ENCODE measurements at places on chromosomes 5 and 9.

GRCh38 chr9:18106006-18106560, 367.9 kb upstream of the ADAMTSL1 start:
- DNase-seq, result no peak

DNA sequence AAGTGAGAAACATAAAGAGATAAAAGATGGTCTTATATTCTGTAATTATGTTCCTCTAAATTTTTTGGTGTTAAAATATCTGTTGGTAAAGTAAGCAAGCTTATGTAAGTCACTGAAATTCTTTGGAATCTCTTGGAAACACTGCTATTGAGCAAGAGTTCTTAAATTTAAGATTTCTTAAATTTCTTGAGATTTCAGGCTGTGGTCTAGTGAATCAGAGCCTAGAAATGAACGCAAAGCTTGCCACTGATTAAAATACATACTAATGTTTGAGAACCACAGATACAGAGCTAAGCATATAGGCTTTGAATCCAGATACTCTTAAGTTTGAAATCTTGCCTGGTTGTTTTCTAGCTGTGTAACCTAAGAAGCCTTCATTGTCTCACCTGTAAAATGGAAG, 133.4 kb downstream of the TRPM3 start:
- DNase-seq, result no peak

- no peak for DNase-seq
Measured at GRCh38 chr5:163888366-163888765, 382.9 kb downstream of the MAT2B start.

GRCh38 chr5:157290981-157291711, 25.2 kb downstream of the CYFIP2 start:
- no peak for DNase-seq

DNA sequence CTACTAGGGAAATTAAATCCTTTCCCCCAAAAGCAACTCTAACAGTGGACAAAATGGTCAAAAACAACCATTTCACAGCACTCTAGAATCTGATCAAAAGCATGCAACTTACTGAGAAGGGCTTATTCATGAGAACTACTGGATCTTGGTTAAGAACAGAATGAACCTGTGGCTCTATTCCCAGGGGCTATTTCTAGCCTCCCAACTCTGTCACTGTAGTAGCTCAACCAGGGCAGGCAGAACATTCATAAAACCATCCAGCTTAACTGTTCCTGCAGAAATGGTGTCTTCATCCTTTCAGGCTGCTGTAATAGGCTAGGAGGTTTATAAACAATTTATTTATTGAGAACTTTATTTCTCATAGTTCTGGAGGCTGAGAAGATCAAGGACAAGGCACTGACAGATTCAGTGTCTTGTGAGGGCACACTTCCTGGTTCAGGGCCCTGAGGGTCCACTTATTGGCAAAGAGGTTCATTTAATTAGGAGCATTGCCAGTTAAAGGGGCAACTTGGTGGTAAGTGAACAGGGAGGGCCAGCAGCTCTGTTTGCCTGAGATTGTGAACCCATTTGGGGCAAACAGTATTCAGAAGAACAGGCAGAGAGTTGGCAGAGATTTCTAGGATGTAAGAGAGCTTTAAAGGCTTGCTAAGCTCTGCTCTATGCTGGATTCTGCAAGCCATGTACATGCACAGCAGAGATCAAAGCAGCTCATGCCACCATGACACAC, 238.5 kb upstream of the FBXL7 start:
- DNase-seq, result no peak

DNA sequence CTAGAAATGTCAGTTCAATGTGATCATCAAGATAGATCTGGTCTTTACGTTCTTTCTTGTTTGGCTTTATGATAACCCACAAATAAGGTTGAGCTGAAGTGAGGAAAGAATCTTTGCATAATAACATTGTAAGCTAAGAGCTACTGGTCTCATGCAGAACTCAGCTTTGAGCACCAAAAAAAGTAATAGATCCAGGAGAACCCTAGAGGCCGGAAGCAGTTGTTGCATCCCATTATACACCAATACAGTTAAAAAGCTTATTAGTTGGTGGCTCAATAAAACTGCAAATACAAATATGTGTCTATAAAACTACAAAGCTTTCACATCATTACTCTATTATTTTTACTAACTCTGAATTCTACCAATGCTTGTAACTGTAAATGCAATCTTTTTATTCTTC, 85.5 kb upstream of the NUDT12 start:
- no peak for DNase-seq

GRCh38 chr5:117089001-117089400, 514.4 kb upstream of the SEMA6A start:
- no peak for DNase-seq

DNA sequence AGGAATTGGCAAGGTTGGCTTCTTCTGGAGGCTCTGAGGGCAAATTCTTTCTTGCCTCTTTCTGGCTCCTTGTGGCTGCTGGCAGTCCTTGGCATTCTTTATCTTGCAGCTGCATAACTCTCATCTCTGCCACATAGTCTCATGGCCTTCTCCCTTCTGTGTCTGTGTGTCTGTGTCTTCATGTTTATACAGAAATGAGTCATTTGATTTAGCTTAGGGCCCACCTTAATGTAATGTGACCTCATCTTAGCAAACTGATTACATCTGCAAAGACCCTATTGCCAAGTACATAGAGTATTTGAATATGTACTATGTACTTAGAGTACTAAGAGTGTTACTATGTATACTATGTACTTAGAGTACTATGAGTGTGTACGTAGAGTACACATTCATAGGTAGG, 122.5 kb downstream of the RFK start:
- DNase-seq, result no peak

GRCh38 chr5:73153513-73153912, 19.5 kb upstream of the TMEM174 start:
- DNase-seq, result no peak

- no peak for DNase-seq
Measured at GRCh38 chr5:181191526-181192336, 13.3 kb downstream of the TRIM7 start.

DNA sequence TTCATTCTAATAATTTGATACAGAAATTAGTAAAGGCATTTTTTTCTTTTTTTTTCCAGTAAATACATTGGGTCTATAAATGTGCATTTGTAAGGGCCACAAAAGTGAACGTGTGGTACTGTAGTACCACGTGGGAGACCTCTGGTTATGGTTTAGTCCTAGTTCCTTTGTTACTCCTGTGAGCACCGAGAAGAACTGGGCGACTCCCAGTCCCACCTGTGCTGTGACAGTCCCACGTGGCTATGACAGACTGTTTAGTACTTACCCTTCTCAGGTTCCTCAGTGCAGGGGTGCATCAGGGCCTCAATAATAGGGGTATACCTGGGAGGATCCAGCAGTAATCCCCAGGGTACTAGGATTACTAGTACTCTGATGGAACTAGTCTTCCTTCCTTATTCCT, 49.3 kb downstream of the LRRC70 start:
- no peak for DNase-seq

- DNase-seq, result no peak
Measured at GRCh38 chr9:87138128-87139040, 191.1 kb upstream of the GAS1 start.

DNA sequence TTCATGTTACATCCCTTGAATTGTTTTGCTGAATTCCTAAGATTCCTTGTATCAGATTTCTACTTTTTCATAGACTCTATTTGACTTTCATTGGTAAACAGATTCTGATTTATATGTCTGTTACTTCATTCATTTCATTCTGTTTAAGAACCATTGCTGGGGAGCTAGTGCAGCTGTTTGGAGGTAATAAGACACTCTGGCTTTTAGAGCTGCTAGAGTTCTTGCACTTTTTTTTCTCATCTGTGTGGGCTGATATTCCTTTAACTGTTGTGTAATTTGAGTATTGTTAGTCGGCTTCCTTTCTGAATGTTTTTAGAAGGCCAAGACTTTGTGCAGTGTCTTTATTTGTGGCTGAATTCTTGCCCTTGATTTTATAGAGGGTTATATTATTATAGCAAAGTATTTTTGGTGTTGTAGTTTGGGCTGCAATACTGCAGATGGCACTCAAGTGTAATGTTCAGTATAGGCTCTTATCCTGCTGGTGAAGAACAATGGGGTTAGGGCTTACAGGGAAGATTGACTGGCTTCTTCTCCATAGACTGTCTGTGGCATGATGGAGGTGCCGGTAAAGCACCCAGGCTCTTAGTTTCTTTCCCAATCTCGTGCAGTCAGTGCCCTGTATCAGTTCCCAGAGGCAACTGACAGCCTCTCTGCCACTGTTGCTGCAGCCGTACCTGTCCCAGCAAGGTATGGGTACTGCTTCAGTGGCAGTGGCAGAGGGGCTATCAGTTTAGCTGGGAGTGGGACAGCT, 162.2 kb downstream of the OXCT1 start:
- no peak for DNase-seq

DNA sequence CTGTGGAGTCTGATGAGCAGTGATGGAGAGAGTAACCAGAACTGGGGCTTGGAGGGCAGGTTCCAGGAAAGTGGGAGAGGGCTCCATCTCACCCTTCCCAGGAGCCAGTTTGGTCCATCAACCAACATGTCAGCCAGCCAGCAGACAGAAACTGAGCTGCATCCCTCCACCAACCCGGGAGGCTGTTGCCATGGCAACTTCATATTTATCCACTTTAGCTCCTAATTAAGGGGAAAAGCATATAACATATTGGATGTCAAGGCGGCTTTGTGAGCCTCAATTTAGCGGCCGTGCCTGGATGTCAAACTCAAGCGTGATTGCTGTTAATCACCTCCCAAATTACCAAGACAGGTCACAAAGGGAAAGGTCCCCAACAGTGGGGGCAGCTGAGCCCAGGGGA, 81.5 kb upstream of the ARAP3 start:
- DNase-seq, result no peak

DNA sequence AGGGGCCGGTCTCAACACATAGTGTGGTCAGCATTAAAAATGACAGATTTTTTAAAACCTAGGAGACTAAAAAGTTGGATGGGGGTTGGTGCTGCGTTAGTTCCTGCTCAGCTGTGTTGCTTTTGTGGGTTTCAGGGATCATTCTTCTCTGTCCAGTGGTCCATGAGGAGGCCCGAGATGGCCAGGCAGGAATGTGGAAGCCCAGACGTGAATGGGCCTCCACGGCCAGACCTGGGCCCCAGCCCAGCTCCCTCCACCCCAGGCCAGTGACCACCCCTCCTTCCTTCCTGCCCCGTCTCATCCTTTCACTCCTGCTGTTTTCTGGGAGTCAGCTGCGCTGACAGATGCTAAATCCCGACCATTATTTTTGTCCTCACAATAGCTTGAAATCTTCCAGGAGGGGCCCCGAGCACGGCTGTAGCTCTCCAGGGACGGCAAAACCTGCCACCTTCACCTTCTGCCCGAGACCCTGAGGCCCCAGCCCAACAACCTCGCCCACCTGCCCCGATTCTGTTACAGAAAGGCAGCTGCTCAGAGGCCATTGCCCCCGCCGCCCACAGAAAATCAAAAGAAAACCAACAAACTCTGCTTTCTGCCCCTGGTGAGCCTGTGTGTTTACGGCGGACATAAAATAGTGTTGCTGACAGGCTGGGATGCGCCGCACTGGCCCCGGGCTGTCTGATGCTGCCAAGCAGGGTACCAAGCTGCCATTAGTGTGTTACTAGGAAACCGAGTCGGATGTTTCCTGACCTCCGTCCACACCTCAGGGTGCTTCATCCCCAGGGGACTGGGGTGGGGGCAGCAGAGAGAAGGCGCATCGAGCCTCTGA, 83.7 kb upstream of the SARDH start:
- no peak for DNase-seq

- no peak for DNase-seq
Measured at GRCh38 chr9:79604149-79604548, 32.4 kb downstream of the TLE4 start.

DNA sequence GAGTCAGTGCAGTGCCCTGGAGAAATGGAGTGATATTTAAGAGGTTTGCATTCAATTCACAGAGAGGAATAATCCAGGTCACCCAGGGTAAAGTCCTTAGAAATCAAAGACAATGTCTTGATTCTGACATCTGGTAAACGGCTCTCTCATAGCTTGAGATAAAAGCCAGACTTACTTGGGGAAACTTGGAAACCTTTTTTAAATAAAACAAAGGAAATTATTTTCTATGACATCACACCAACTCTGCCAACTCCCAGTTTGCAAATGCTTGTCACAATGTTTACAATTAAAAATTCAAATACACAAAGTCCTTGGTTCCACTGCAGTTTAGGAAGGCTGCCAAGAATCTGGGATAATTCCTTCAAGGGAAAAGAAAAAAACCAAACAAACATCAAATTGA, 255.1 kb upstream of the NREP start:
- no peak for DNase-seq

DNA sequence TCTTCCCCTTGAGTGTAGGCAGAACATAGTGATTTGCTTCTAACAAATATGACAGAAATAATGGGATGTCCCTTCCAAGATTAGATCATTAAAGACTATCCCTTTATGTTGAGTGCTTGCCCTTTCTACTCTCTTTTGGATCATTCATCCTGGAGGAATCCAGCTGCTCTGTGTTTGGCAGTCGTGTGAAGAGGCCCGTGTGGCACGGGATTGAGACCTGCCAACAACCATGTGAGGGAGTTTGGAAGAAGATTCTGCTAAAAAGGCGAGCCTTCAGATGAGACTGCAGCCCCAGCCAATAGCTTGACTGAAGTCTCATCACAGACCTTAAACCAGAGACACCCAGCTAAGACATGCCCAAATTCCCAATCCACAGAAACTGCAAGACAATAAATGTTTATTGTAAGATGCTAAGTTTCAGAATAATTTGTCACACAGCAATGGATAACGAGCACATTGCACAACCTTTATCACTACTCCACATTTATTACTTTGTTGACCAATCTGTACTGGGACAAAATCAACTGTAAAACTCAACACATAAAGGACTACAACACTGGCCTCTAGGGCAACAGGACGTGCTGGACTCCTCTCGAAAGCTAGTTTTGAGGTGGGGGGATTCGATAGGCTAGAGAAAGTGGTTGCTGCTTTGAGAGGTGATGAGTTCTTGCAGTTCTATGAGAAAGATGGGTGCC, 42.8 kb downstream of the ANGPTL2 start:
- DNase-seq, result no peak

GRCh38 chr5:125559296-125559695, 812.9 kb upstream of the ZNF608 start:
- DNase-seq, result no peak

- no peak for DNase-seq
Measured at GRCh38 chr5:98179791-98180755, 593.4 kb upstream of the RGMB start.

- DNase-seq, result no peak
Measured at GRCh38 chr9:22119522-22120158, 110.5 kb upstream of the CDKN2B start.

- DNase-seq, result peak; percentile 10
Measured at GRCh38 chr5:38922199-38922598, 76.4 kb downstream of the OSMR start.

DNA sequence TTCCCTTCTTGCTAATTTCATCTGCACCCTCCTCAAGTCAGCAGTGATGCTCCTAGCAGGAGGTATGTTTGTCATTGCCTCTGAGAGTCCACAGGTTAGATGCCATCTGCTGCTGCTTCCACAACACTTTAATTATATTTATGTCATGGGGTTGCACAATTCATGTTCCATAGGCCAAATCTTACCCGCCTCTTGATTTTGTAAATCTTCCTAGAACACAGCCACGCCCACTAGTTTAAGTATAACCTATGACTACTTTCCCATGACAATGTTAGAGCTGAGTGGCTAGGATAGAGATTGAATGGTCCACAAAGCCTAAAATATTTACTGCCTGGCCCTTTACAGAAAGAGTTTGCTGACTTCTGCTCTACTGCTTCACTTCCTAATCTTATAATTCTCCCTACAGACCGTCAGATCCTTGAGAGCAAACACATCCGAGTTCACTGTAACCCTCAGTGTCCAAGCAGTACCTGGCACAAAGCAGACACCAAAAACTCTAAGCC, 21.1 kb downstream of the LIFR start:
- no peak for DNase-seq

- DNase-seq, result no peak
Measured at GRCh38 chr5:141637767-141638419, 1.1 kb downstream of the RELL2 start.

GRCh38 chr9:70222354-70222753, 36.4 kb upstream of the SMC5 start:
- DNase-seq, result no peak

Data from NCI-H774 (cell line).